ENCODE measurements at places on chromosomes 12 and 14.
A peak's percentile ranks its signal among the peaks of the same experiment; 100 is the strongest.

GRCh38 chr12:28622406-28622805 is 432.1 kb downstream of the CCDC91 start:
- DNase-seq, result no peak

DNA sequence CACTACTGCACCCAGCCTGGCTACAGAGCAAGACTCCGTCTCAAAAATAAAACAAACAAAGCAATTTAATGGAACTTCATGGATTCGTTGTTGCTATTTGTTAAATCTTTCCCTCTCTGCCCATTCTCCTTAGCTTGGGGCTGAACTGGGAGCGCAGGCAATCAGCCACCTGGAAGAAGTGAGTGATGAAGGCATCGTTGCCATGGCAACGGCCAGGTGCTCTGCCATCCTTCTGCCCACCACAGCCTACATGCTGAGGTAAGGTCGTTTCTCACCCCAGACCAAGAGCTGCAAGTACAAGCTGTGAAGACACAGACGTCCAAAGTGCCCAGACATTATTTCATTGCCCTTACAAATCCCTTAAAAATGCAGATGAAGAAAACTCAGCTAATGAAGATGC is 19.1 kb downstream of the AMDHD1 start:
- no peak for DNase-seq

DNA sequence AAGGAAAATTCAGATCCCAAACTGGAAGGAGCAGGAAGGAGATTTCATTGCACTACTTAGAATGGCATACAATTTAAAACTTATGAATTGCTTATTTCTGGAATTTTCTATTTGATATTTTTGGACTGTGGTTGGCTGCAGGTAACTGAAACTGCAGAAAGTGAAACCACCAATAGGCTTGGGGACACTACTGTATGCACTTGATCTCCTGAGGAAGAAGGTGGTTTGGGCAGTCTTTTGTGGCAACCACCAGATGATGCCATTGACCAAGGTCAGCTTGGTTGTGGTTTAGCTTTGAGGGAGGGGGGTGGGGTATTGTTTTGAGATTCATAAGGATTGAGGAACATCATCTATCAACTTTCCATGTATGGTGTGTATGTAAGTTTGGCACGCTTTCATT is 209.5 kb upstream of the STXBP6 start:
- no peak for DNase-seq

DNA sequence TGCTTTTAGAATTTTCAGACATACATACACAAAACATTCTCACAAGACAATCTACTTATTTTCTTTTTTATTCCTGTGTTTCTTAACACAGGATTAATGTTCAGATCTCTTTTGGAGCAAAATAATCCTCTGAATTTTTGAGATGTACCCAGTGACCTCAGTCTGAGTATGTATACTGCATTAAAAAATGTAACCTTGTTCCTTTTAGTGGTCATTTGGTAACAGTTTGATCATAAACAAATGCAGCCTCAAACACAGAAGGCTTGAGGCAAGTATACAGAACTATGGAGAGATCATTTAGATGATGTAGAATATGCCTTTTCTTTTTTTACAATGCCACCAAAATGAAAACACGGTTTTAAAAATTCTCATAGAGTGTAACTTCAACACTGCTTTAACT is 9.7 kb downstream of the HIF1A start:
- DNase-seq, result no peak

DNA sequence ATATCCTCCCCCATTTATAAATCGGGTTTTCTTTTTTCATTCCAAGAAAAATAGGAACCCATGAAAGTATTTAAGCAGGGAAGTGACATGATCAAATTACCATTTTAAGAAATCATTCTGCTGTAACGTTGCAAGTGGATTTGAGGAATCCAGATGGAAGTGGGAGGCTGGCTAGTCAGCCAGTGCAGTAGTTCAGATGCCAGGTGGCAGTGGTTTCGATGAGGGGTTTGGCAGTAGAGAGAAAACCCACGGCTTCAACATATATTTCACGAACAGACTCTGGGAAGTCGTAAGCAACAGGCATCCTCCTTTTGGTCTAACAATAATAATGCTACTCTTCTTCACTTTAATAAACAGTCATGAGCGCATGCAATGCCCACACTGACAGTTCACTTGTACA is 25.0 kb downstream of the PDZRN4 start:
- DNase-seq, result no peak

DNA sequence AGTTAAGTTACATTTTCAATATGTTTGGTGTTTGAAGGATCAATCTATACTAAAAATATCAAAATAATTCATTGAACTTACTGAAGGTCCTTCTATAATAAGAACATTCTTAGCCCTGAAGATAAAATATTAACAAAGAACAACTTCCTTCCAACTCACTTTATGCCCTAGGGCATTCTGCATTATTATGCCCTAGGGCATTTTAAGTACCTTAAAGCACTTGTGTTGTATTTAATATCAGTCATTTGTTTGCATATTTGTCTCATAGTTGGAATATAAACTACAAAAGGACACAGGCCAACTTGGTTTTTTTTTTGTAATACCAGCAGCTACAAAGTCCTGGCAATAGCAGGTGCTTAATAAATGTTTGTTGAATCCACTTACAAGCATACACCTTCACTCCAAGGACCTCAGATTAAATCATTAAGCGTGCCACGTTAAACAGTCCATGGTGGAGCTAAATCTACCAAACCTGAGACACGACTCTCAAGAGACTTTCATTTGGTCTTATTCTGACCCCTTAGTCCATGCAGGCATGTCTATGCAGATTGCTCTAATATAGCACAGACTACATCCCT is 50.7 kb downstream of the EPS8 start:
- no peak for DNase-seq

DNA sequence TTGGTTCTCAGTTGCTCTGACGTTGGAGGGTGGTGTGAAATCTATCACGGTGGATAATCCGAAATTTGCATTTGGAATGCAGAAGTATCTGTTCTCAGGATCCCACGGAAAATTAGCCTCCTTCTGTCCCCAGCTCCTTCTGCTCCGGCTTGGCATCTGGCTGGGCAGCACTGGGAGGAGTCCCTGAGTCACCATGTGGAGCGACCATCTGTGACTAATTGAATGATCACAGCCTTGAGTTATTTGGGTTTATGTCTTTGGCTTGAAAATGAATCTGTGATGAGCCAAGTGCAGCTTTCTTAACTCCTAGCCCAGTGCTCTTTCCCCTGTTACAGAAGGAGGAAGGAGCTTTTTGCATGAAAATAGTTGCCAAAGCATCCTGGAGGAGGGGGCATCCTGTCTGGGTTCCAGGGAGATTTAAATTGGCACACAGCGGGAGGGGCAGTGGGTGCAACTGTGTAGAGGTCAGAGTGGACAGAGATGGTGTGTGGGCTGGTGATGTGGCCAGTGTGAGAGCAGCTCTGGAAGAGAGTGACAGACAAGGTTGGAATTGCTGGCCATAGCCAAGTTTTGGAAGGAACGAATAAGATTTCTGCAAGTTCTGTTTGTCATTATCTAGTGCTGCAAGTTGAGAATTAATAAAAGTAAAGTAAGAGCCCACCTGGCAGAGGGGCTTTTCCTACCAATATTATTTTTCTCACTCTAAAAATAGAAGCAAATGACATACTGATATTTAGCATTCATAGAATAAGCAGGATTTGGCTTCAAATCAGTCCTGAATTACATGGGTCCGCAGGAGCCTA is 74.4 kb downstream of the SLC24A4 start:
- no peak for DNase-seq

DNA sequence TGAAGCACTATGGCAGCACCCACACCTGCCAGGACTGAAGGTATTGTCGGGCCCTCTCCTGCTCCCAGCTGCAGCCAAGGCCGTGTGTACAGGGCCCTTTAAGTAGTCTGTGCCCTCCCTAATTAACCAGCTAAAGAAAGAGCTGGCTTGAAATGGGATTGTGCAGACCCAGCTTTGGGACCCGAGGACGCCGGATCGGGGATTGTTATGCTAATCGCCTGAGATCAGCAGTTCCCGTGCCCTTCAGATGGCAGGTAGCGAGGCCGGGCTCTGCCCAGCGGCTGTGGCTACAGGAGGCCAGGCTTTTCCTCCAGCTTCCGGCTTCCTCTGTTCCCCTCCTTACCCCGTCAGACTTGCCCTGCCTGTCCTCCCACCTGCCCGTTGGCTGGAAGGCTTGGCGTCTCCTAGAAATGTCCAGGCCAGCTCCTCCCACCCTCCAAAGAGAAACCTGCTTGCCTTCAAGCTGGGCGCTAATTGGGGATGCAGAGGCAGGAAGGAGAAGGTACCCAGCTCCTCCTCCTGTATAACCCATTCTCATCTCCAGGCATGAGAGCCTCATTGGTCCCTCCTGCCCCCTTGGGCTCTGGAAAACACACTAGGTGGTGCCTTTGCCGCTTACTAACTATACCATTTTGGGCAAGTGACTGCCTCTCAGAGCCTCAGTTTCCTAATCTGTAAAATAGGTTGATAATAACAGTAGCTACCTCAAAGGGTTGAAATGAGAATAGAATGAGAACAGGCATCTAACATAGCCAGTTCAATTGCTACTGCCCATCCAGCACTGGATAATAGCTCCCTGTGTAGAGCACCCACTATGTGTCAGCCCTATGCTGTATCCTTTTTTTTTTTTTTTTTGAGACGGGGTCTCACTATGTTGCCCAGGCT is 25.8 kb upstream of the MSI1 start:
- peak; percentile 79 for DNase-seq

DNA sequence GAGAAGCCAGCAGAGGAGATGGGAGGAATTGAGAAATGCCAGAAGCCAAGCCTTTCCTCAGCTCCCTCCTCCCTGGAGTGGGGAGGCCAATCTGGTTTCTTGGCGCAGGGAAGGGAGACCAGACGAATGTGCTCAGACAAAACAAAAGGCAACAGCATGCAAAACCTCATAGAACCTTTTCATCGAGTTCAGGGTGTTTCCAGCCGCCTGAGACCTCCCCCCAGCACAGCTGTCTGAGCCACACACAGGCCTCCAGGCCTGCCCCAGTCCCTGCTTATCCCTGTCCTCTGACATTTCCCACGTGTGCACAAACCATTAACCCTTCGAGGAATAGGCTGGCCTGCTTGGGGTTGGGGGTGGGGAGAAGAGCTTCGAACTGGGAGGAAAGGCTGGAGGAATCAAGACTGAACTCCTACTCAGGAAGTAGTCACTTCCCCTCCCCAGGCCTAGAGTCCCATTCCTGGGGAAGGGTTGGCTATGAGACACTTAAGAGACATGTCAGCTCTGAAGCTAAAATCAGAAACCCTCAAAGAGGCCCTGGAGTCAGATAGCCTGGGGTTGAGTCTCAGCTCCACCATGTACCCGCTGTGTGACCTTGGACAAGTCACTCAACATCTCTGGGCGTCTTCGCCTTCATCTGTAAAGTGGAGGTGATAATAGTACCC is 10.7 kb downstream of the TBX3 start:
- no peak for DNase-seq

DNA sequence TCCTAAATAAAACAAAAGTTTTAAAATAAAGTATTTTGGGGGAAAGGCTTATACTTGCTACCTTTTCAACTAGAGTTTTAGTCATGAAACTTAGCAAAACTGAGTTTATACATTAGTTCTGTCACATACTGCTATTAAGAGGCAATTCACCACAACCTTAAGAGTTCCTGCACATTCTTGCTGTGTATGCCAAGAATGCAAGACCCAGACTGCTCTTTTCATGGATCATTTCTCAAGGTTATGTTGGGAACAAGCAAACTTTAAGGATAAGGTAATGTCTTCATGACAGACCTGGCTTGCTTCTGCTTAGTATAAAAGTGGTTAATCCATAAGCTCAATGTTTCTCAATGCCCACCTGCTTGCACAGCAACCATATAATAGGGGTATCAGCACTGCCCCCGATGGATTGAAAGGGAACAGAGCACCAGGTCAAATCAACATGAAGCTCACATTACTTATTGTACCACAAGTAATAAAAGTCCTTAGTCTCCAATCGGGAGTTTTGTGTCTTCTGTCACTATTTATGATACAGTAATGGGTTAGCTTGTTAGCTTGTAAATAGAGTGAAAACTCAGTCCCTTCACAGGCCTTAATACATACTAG is 67.6 kb downstream of the KIF21A start:
- peak; percentile 17 for DNase-seq

DNA sequence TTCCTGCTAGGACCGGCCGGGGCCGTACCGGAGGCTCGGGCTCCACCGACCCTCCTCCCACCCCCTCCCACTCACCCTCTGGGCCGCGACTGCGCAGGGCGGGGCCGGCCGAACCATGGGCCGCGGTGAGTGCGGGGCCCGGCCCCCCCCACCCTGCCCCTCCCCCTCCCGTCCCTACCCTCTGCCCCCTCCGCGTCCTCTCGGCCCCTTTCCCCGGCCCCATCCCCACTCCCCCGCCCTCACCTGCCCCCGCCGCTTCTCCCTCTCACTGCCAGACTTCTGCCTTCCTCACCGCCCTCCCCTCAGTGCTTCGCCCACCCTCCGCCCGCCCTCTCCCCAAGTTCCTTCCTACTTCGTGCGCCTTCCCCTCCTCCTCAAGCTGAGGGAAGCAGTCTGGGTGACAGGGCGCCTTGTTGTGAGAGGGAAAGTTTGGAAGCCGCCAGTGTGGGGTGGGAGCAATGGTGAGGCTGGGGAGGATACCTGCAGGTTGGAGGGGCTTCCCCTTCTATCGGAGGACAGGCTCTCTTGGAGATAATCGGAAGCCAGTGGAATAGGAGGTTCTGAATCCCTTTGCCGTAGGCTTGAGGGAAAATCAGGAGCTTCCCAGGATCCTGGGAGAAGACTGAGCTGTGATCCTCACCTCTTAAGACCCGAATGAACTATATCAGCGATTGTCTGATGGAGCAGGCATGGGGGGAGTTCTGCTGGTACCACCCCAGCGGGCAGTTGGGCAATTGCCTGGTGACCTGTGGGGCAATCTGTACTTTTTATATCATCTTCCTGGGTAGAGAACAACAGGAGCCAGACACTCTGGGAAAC is 472 bp downstream of the MBD6 start:
- DNase-seq, result peak; percentile 72

GRCh38 chr14:62084020-62084419 is 321.8 kb downstream of the SNAPC1 start:
- no peak for DNase-seq

GRCh38 chr14:69260190-69260860 is 367 bp downstream of the GALNT16 start:
- peak; percentile 76 for DNase-seq

GRCh38 chr12:32312049-32312670 is 87.2 kb upstream of the FGD4 start:
- no peak for DNase-seq

DNA sequence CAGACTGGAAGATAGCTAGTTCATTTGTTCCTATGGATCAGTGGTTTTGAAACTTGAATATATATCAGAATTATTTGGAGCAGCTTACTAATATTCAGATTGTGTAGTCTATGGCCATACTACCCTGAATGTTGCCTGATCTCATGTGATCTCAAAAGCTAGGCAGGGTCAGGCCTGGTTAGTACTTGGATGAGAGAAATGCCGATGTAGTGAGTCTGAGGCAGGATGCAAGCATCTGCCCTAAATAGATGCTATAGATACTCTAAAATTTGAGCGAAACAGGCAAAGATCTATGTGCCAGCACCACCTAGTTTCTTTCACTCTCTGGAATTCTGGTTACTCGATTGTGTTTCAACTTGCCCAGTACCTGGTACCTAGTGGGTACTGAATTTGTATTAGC is 40.9 kb downstream of the FRMD6 start:
- no peak for DNase-seq

DNA sequence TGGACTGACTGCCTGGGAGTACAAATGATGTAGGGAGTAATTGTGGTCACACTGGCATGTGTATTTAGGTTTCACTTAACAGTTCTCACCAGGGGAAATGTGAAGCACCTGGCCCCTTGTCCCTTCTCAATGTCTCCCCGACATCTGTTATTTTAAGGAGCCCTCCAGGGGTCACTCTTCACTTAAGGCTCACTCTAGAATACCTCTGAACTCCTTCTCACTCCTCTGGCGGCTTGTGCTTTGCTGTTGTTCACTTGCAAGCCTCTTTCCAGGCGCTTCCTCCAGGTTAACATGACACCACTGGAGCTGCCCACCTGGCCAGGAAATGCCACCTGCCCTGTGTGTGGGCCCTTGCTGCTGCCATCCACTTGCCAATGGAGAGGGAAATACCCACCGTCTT is 56.5 kb upstream of the GZMB start:
- peak; percentile 47 for DNase-seq
